A549 treated with Mapracorat at 1 μM for 4 hours (cell line): ENCODE measurements at places on chromosomes 6 and 20. TPM values are rescaled to one million over a fixed set of nuclear protein-coding genes. Genes with fewer than 3 reads are reported as not detected.

The ADGRG6 gene
- total RNA-seq: 44.3 to 75.7 TPM (median 63.2 TPM) in 5 replicates

The OR2B6 gene
- 0.17 to 0.30 TPM in 2 of 5 replicates, not detected in the others for total RNA-seq

The PNPLA1 gene
- total RNA-seq: not detected in 5 replicates

The TBX18 gene
- 14.9 to 22.2 TPM (median 20.2 TPM) in 5 replicates for total RNA-seq

The OPRM1 gene
- total RNA-seq: not detected in 5 replicates

The PDYN gene
- 0.09 TPM in 1 of 5 replicates, not detected in the others for total RNA-seq

The MYCT1 gene
- total RNA-seq: not detected in 5 replicates

The HFE gene
- 10.7 to 14.6 TPM (median 12.9 TPM) in 5 replicates for total RNA-seq

The NKX2-2 gene
- not detected in 5 replicates for total RNA-seq

The RAET1G gene
- total RNA-seq: 6.8 to 11.2 TPM (median 9.3 TPM) in 5 replicates

The DUSP15 gene
- 0.52 to 1.4 TPM (median 1.1 TPM) in 5 replicates for total RNA-seq

The UST gene
- total RNA-seq: 3.5 to 4.7 TPM (median 3.9 TPM) in 5 replicates

The TULP1 gene
- total RNA-seq: not detected in 5 replicates

The MUCL3 gene
- total RNA-seq: 0.08 to 0.20 TPM (median 0.12 TPM) in 5 replicates

The TUBE1 gene
- total RNA-seq: 5.5 to 7.9 TPM (median 5.9 TPM) in 5 replicates

The PDE7B gene
- total RNA-seq: 0.66 to 0.92 TPM (median 0.70 TPM) in 5 replicates

The SYNCRIP gene
- total RNA-seq: 120 to 133 TPM (median 126 TPM) in 5 replicates

The IRF4 gene
- total RNA-seq: 0.21 to 0.46 TPM (median 0.34 TPM) in 5 replicates

The CHMP4B gene
- total RNA-seq: 151 to 167 TPM (median 165 TPM) in 5 replicates

The MOXD1 gene
- 1.4 to 1.9 TPM (median 1.7 TPM) in 5 replicates for total RNA-seq

The LINC00237 gene
- total RNA-seq: not detected in 5 replicates

The NMBR gene
- not detected in 5 replicates for total RNA-seq

The CAGE1 gene
- not detected in 5 replicates for total RNA-seq

The SAMD10 gene
- not detected in 5 replicates for total RNA-seq

The ARMH2 gene
- not detected in 5 replicates for total RNA-seq

The HUS1B gene
- 0.13 to 0.31 TPM (median 0.19 TPM) in 4 of 5 replicates, not detected in the other for total RNA-seq

The FNDC1 gene
- total RNA-seq: 0.06 to 0.13 TPM (median 0.11 TPM) in 5 replicates

The MEP1A gene
- total RNA-seq: not detected in 5 replicates

The TRIM10 gene
- not detected in 5 replicates for total RNA-seq

The BIRC7 gene
- total RNA-seq: 2.2 to 3.6 TPM (median 3.0 TPM) in 5 replicates

The NHLRC1 gene
- total RNA-seq: 1.3 to 2.0 TPM (median 1.6 TPM) in 5 replicates

The IYD gene
- not detected in 5 replicates for total RNA-seq

The C2 gene
- 0.26 to 0.46 TPM (median 0.31 TPM) in 5 replicates for total RNA-seq

The HEY2 gene
- total RNA-seq: 0.06 to 0.10 TPM (median 0.07 TPM) in 3 of 5 replicates, not detected in the others

The MLIP gene
- not detected in 5 replicates for total RNA-seq

The TFAP2A gene
- total RNA-seq: 9.6 to 11.4 TPM (median 10.8 TPM) in 5 replicates

The DNPH1 gene
- total RNA-seq: 72.7 to 108 TPM (median 97.1 TPM) in 5 replicates

The FOXS1 gene
- 0.17 to 0.86 TPM (median 0.61 TPM) in 5 replicates for total RNA-seq

The NKX2-4 gene
- not detected in 5 replicates for total RNA-seq

The SLC17A1 gene
- total RNA-seq: 0.09 to 0.16 TPM (median 0.12 TPM) in 4 of 5 replicates, not detected in the other

The HLA-DRB5 gene
- not detected in 5 replicates for total RNA-seq

The TMEM30A gene
- 30.7 to 44.4 TPM (median 41.0 TPM) in 5 replicates for total RNA-seq
